D341Med (cell line): ENCODE measurements at places on chromosomes 2 and 18.

- no peak for DNase-seq
These were observed 656.8 kb downstream of the BCL11A start for GRCh38 chr2:59896499-59897245.

- DNase-seq = no peak
These were observed 53.1 kb upstream of the ZEB2 start for GRCh38 chr2:144572977-144573376.

- no peak for DNase-seq
These were observed 38.8 kb downstream of the ANKMY1 start for GRCh38 chr2:240518981-240519380.

DNA sequence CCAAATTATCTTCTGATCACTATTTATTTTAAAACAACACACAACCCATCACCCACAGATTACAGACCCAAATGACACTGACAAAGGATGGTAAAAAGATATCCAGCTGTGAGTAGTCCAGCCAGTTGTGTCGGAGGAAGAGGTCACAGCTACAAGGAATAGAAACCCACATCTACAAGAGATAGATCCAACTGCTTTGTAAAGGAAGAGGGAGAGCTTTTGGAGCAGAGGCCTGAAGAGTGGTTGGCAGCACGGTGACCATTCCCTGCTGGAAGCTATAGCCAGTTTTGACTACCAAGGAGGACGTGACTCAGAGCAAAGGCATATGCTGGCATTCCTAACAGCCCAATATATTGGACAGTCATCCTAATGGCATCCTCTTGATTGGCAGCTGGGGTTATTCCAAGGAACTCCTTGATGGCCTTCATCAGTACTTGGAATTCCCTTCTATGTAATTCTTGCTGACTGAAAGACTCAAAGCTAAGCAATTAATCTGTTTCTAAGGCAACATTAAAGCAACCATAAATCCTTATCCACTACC is 17.1 kb downstream of the SLC8A1 start:
- DNase-seq = no peak

GRCh38 chr2:73593680-73594079 is 48.5 kb downstream of the NAT8 start:
- DNase-seq = no peak

DNA sequence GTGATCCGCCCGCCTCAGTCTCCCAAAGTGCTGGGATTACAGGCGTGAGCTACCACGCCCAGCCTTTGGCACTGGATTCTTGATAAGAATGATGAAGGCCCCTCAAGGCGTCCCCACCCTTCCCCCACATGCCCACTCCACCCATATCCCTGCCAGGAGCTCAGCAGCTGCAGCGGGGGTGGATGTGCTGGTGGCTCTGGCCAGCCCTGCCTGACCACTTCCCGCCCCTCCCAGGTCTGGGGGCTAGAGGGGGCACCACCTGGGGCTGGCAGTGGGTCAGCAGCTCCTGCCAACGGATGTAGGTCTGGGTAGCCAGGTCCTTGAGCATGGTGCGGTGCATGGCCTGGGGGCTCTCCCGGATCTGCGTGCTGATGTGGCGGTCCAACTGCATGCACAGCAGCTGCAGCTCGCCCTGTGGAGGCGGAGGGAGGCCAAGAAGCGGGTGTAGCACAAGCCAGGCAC is 7.8 kb upstream of the SEMA4C start:
- DNase-seq = no peak
